Activated CD4-positive, CD25-positive, alpha-beta regulatory T cell (primary cell): ENCODE measurements at places on chromosomes 16 and 17.

DNA sequence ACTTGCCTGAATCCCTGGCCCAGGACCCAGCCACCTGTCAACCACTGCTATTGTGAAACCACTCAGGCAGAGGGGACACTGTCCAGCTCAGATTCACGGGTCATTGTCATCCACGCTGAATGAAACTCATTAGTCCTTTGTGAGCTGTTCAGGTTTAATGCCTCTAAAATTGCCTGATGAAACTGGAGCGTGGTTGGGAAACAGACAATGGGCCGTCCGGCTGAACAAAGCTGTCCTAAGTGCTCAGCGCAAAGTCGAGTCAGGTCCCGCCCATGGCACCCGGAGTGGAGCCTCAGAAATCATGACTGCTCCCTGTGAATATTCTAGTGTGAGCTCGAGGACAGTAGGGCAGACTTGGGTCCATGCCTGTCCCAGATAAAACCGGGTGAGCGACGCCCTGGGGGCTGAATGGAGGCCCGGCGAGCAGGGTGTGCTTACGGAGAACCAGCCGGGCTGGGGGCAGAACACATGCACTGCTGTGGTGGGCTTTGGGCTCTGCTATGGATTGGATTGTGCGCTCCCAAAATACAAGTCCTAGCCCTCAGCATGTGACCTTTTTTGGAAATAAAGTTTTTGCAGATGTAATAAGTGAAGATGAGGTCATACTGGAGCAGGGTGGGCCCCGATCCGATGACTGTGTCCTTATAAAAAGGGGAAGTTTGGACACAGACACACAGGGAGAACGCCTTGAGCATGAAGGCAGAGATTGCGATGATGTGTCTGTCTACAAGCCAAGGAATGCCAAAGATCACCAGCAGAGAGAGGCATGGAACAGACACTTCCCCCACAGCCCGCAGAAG is 12.9 kb upstream of the CMIP start:
- no peak for DNase-seq

- no peak for DNase-seq
Observed at GRCh38 chr16:79182616-79183015, 417.9 kb downstream of the MAF start.

- no peak for DNase-seq
Observed at GRCh38 chr17:71978435-71978834, 142.4 kb upstream of the SOX9 start.

GRCh38 chr16:73871088-73871733 is 425.4 kb upstream of the PSMD7 start:
- no peak for DNase-seq

DNA sequence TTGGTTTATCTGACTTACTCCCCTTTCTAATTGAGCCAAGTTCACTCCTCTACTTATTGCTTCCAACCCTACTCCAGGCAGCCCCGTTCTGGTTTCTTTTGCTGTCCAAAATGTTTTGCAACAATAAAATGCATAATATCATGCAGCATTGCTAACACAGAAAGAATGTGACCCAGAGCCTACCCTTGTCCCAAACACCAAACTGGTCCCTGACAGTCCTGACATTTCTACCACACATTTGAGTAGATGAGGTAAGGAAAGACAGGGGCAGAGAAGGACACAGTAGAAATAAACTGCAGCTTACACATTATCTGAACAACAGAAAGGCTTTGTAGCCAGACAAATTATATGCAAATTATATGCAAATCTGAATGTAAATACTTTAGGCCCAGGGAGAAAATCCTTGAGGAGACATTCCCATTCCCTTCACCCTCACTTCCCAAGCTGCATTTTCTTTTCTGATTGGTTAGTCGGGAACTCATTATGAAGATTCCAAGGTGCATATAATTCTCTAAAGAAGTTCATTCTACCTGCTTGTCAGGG is 31.6 kb downstream of the SOX9 start:
- DNase-seq = no peak

DNA sequence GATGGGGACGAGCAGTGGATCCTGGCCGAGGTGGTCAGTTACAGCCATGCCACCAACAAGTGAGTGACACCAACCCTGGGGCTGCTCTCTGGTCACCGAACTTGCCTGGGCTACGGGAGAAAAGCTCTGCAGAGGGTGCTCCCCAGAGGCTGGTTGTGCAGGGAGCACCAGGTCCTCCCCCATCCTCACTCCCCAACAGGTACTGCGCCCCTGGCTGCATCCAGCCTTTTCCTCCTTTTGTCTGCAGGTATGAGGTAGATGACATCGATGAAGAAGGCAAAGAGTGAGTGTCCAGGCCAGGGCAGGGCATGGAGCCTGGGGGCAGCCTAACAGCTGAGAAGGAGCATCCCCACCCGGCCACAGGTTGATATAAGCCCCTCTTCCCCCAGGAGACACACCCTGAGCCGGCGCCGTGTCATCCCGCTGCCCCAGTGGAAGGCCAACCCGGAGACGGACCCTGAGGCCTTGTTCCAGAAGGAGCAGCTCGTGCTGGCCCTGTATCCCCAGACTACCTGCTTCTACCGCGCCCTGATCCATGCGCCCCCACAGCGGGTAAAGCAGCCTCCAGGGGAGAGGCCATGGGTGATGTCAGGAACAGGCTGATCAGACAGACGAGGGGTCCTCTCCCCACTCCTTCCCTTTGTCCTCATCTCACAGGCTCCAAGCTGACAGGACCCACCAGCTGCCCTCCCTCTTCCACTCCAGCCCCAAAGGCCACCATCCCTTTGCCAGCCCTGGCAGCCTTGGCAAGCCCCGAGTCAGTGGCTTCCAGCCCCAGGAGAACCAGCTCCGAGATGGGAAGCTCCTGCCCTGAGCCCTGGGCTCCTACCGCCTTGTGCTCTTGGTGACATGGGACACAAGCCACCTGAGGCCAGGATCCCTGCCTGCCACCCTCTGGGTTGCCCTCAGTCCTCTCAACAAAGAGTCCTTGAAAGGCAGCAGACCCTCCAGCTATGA is 6.2 kb downstream of the SULT1A2 start:
- no peak for DNase-seq

DNA sequence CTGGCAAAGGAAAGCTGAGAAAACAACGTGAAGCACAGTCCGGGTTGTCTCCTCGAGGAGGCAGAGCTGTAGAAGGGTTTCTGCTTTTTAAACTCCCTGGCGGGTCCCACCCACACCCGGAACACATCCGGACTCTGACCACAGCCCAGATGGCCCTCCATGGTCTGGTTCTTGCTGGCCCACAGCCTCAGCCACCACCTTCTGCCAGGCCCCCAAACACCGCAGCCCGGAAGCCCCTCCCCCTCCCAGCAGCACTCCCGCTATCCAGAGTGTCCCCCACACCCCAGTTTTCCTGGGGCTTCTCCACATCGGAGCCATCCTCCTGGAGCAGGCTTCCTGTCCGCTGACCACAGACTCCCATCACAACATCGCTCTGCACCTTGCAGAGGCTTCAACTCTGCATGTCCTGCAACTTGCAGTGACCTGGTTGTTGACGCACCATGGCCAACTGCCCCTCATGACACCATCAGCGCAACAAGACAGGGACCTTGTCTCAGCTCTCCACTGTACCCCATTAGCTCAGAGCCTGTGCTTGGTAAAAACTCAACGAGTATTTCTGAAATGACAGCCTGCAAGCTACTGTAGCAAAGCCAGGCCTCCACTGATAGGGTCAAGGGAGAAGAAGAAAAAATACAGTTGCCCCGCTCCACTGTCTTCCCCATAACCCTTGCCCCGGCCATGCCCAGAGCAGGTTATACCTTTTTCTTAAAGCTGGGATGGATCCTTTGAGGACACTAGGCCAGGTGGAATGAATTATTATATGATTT is 129.8 kb downstream of the C16orf78 start:
- no peak for DNase-seq

- DNase-seq = no peak
Observed at GRCh38 chr17:28112181-28112580, 69.7 kb downstream of the NLK start.

DNA sequence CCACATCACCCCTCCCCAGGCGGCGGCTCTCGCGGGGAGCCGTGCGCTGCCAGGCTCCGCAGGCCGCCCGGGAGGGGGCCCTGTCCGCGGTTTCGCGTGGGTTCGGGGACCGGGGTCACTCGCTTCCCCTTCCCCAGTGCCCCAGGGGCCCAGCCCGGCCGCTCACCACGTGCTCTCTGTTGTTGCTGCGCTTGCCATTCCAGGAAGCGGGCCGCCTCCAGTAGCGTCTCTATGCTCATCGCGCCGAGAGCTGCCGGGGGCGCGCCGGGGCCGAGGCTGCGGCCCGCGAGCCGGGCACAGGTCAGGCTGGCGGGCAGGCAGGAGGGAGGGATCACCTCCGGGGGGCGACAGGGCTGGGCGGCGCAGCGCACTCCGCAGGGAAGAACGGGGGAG is 390 bp downstream of the MNT start:
- DNase-seq = no peak

GRCh38 chr16:49833085-49833484 is 22.8 kb downstream of the ZNF423 start:
- no peak for DNase-seq

- DNase-seq = no peak
Observed at GRCh38 chr17:82519971-82520903, 705 bp downstream of the FOXK2 start.

GRCh38 chr17:73947966-73948355 is 255.5 kb upstream of the RPL38 start:
- DNase-seq = no peak

- DNase-seq = no peak
Observed at GRCh38 chr16:81337097-81337496, 22.3 kb downstream of the GAN start.

- peak; percentile 83 for DNase-seq
Observed at GRCh38 chr17:37358830-37359681, 16.7 kb upstream of the C17orf78 start.

DNA sequence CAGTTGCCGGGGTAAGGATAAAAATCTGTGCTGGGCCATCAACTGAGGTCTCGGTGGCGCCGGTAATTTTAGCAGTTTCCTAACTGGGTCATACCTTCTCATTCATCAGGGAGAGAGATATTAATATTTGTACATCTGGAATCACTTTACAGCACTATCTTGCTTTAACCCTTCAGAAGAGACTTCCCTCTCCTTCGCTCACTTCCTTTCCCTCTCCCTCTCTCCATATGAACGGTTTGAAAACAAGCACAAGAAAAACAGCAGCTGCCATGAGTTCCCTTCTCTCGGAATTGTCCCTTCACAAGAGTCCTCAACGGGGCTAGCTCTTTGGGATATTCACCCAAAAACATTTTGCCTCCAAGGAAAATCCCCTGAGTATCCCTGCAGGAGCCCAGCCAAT is 144.3 kb upstream of the NOG start:
- DNase-seq = no peak

DNA sequence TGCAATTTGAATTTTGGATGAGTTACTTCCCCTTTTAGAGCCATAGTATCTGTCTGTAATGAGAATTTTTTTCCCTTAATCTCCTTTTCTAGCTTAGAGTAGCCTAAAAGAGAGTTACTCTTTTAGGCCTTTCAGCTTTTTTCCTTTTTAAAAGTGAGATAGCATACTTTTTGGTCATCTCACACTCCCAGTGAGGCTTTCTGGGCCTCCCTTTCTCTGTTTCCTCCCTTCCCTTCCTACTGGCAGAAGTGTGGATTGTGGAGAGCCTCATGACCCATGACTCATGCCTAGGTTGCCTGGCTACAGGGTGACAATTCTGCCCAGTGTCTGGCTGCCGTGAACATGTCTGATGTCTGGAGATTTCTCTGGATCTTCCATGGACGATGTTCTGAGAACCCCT is 15.2 kb downstream of the KRT23 start:
- DNase-seq = no peak

- DNase-seq = no peak
Observed at GRCh38 chr16:57341441-57342303, 16.9 kb upstream of the CCL22 start.

DNA sequence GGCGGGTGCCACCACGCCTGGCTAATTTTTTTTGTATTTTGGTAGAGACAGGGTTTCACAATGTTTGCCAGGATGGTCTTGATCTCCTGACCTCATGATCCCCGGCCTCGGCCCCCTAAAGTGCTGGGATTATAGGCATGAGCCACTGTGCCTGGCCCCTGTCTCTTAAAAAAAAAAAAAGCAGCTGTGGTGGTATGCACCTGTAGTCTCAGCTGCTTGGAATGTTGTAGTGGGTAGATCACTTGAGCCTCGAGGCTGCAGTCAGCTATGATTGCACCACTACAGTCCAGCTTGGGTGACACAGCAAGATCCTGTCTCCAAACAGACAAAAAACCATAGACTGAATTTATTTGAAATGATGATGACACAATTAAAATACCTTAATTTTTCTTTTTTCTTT is 24.3 kb downstream of the CDK12 start:
- DNase-seq = no peak

- DNase-seq = no peak
Observed at GRCh38 chr16:23119570-23119969, 29.7 kb downstream of the USP31 start.

GRCh38 chr17:77613218-77613617 is 345.3 kb upstream of the TNRC6C start:
- no peak for DNase-seq
